ENCODE measurements at places on chromosomes 6 and 20. TPM values are rescaled to one million over a fixed set of nuclear protein-coding genes. Genes with fewer than 3 reads are reported as not detected.

CRIP3 gene
- total RNA-seq, result 2.0 TPM

SPATS1 gene
- total RNA-seq, result not detected

GRCh38 chr6:10579803-10580202, 58.7 kb downstream of the GCNT2 start:
- no peak overlapping the region for H3K27ac ChIP-seq
- peaks cover 16% of the 10 kb centered on the region for H3K27me3 ChIP-seq
- no peak for DNase-seq
- H3K4me1 ChIP-seq, result peaks cover 21% of the 10 kb centered on the region
- peaks cover 2% of the 10 kb centered on the region for H3K36me3 ChIP-seq

TP53TG5 gene
- total RNA-seq, result not detected

GRCh38 chr20:50980071-50980681, 21.6 kb downstream of the MOCS3 start:
- H3K4me3 ChIP-seq, result no peak overlapping the region
- H3K27me3 ChIP-seq, result peaks cover 33% of the 10 kb centered on the region
- H3K4me1 ChIP-seq, result peaks cover 18% of the 10 kb centered on the region
- H3K27ac ChIP-seq, result no peak overlapping the region

GRCh38 chr20:60667641-60668040, 584.4 kb upstream of the CDH4 start:
- DNase-seq, result no peak
- no peaks in the 10 kb centered on the region for H3K36me3 ChIP-seq
- no peak overlapping the region for H3K27ac ChIP-seq
- H3K27me3 ChIP-seq, result peaks cover 5% of the 10 kb centered on the region
- H3K4me1 ChIP-seq, result peaks cover 2% of the 10 kb centered on the region

NKAIN4 gene
- total RNA-seq, result 44.0 TPM
